ENCODE measurements at places on chromosomes 5 and 9.

DNA sequence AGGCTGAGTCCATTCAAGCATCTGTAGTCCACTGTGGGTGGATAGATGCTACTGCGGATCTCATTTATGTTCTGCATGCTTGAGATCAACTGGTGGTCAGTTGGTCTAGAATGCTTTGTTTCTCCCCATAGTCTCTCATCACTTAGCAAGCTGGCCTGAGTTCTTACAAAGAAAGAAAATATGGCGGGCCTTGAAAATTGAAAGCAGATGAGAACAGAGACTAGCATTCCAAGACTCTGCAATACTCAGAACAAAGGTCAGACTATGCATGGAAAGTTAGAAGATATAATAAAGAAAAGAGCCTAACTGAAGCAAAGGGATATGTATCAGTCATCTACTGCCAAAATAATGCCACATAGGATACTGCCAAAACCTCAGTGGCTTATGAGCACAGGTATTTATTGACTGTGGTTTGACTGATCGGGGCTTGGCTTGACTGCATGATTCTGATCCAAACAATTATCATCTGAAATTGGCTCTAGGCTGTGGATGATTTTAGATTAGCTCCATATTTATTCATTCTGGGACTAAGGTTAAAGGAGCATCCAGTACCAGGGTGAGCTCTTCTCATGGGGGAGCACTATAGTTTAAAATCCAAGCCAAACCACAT, 258.9 kb downstream of the TAF11L14 start:
- no peak for DNase-seq

GRCh38 chr9:114098021-114098935, 814 bp downstream of the KIF12 start:
- DNase-seq: peak; percentile 84

- DNase-seq: no peak
Observed at GRCh38 chr9:127633216-127633862, 21.3 kb downstream of the STXBP1 start.

DNA sequence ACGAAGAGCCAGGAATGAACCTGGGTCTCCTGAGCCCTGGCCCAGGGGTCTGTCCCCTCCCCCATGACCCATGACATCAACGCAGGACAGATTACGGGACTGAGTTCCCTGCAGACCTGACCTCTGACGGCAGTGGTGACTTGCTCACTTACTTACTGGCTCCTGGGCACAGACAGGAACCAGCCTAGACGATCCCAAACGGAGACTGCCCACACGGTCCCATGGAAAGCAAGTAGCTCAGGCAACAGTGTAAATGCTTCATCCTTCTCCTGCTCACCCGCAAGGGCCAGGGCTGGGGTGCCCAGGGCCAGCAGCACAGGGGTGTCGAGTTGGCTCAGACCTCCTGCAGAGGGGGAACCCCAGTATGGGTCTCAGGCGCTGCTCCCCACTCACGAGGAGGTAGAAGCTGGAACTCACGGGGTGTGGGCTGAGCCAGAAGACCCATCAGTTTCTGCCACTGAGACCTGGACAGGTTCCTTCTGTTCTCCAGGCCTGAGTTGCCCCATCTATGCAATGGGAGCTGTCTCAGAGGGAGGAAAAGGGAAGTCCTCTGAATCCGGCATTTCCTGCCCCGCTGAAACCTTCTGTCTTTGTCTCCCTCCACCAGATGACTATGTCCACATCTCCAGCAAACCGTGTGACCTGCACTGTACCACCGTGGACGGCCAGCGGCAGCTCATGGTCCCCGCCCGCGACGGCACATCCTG, 5.6 kb downstream of the ADAMTSL2 start:
- no peak for DNase-seq

- peak; percentile 19 for DNase-seq
Observed at GRCh38 chr5:131423056-131423455, 159.2 kb downstream of the CDC42SE2 start.

GRCh38 chr5:170466988-170467707, 36.7 kb upstream of the KCNIP1 start:
- DNase-seq: no peak

DNA sequence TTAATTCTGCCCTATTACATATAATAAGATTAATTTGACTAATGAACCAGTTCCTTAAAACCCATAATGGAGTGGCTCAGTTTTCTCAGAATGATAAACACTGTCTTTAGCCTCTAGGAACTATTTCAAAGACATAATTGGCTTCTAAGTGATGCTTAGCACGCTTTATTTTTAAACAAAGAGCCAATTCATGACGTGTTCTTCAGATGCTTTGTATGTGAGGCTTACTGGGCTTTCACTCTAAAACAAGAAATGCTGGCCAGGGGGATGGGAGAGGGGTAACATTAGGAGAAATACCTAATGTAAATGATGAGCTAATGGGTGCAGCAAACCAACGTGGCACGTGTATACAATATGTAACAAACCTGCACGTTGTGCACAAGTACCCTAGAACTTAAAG, 7.6 kb upstream of the SFXN1 start:
- no peak for DNase-seq

- no peak for DNase-seq
Observed at GRCh38 chr9:23824830-23825591, 1.0 kb downstream of the ELAVL2 start.

- DNase-seq: no peak
Observed at GRCh38 chr5:133471699-133472098, 140.6 kb downstream of the FSTL4 start.
